Urinary bladder (tissue), 4 donors: ENCODE measurements at places on chromosomes 13 and 19.

- DNase-seq, result no peak
These were observed 209.3 kb downstream of the KCNRG start for GRCh38 chr13:50224534-50224933.

GRCh38 chr19:42176990-42177685 lies 40.3 kb downstream of the DEDD2 start:
- no peak for DNase-seq

GRCh38 chr13:77891041-77891440 lies 27.6 kb downstream of the EDNRB start:
- DNase-seq, result no peak

- DNase-seq, result no peak
These were observed 130.0 kb downstream of the SIPA1L3 start for GRCh38 chr19:38036707-38037611.

- no peak for DNase-seq
These were observed 6.9 kb downstream of the F10 start for GRCh38 chr13:113129480-113129879.

GRCh38 chr19:49987159-49987698 lies 26.3 kb upstream of the SIGLEC11 start:
- DNase-seq, result peak; percentile 85

- DNase-seq, result no peak
These were observed 17.7 kb downstream of the GRIK5 start for GRCh38 chr19:42052241-42052863.

- DNase-seq, result no peak
These were observed 20.9 kb downstream of the TECR start for GRCh38 chr19:14550201-14550754.

- DNase-seq, result no peak
These were observed 154.7 kb upstream of the SGCG start for GRCh38 chr13:23025864-23026608.

GRCh38 chr19:36032251-36033104 lies at the start of gene CLIP3:
Gene CLIP3 (minus strand): TSS chr19:36032873. CDS start chr19:36032357, 516 bp downstream.
- DNase-seq, result peak; percentile 53

GRCh38 chr19:43306097-43306496 lies 36.8 kb upstream of the PSG9 start:
- DNase-seq, result no peak
